ENCODE measurements at places on chromosomes 11 and 22.

GRCh38 chr11:36407356-36407755 lies 102.7 kb downstream of the TRAF6 start:
- H3K36me3 ChIP-seq: peaks cover 3% of the 10 kb centered on the region
- H3K4me3 ChIP-seq: no peak overlapping the region
- H3K27ac ChIP-seq: no peak overlapping the region

DNA sequence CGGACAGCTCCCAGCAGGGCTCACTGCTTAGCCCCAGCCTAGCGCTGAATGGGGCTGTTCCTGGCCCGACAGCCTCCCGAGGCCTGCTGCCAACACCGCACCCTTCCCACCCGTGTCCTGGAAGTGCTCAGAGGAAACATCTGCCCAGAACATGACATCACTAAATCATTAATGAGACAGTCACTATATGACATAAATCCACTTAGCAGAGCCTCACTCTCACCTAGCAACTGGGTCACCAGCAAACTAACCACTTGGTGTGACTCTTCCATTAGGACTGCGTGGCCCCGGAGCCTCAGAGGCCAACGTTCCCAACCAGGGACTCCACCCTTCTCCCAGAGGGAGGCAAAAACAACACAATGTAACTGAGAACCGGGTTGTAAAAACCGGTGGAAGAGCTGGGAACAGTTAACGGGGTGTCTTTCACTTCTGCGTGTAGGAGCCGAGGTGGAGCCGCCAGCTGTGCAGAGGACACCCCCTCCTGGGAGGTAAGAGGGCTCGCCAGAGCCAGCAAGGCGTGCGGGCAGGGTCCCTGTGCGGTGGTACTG lies 21.4 kb upstream of the PACSIN2 start:
- no peaks in the 10 kb centered on the region for H3K36me3 ChIP-seq
- no peak overlapping the region for H3K4me3 ChIP-seq

GRCh38 chr22:48226026-48227013 lies 1463.9 kb downstream of the TBC1D22A start:
- H3K27ac ChIP-seq: no peak overlapping the region
- no peak for DNase-seq
- no peaks in the 10 kb centered on the region for H3K36me3 ChIP-seq
- H3K4me3 ChIP-seq: no peak overlapping the region
- H3K27me3 ChIP-seq: no peaks in the 10 kb centered on the region

DNA sequence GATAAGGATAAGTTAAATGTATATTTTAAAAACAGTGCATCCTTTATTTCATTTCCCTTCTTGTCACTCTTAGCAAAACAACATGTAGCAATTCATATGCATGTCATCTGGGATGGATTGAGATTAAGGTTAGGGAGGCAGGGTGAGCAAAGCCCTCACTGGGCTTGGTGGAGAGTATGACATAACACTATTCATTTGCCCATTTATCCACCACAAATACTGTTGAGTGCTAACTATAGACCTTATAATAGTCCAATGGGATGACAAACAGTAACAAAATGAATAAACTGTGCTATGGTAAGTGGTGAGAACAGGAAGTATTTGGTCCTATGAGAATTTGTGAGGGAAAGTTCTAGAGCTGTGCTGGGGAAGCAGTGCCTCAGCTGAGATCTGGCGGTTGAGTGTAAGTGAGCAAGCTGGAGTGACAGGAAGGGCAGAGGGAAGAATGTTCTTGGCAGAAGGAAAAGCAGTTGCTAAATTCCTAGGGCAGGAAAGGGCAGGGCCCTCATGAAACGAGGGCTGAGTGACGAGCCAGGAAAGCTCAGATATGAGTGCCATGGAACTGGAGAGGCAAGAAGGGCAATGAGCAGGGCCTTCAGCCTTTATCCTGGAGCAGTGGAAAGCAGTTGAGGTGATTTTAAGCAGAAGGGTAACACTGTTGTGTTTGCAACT lies 6.7 kb downstream of the HSD17B12 start:
- no peak overlapping the region for H3K27ac ChIP-seq
- no peak for DNase-seq
- H3K4me3 ChIP-seq: no peak overlapping the region
- H3K4me1 ChIP-seq: no peaks in the 10 kb centered on the region
- no peaks in the 10 kb centered on the region for H3K27me3 ChIP-seq

- no peaks in the 10 kb centered on the region for H3K4me1 ChIP-seq
- no peak overlapping the region for H3K4me3 ChIP-seq
- no peak for DNase-seq
- H3K27me3 ChIP-seq: no peaks in the 10 kb centered on the region
These were observed 38.3 kb upstream of the CEP295 start for GRCh38 chr11:93623179-93623578.

DNA sequence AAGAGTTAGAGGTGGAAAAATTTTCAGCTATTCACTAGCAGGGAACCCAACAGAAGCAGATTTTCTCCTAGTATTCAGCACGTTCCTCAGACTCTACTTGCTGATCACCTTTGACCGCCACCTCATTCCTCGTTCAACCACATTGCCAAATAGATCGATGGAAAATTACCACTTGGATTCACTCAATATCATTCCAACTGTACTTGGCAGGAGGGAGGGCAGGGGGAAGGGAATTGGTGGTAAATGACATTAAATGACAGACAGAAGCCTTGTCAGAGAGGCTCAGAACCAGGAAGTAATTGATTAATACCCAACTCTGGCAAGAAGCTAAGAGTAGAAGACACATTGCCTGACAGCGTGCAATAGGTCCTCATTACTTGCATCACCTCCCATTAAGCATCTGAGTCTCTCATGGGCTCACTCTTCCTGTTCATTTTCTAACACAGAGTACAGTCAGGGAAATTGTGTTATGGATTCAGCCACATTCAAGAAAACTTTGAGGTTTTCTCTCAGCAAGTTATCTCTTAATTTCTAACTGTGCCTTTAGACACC lies 240.5 kb upstream of the FAT3 start:
- no peaks in the 10 kb centered on the region for H3K4me1 ChIP-seq
- no peaks in the 10 kb centered on the region for H3K27me3 ChIP-seq
- no peak for DNase-seq
- H3K27ac ChIP-seq: no peak overlapping the region

GRCh38 chr11:28539239-28540030 lies 431.2 kb downstream of the METTL15 start:
- no peak for DNase-seq
- H3K4me3 ChIP-seq: no peak overlapping the region
- no peaks in the 10 kb centered on the region for H3K27me3 ChIP-seq
- no peaks in the 10 kb centered on the region for H3K4me1 ChIP-seq

DNA sequence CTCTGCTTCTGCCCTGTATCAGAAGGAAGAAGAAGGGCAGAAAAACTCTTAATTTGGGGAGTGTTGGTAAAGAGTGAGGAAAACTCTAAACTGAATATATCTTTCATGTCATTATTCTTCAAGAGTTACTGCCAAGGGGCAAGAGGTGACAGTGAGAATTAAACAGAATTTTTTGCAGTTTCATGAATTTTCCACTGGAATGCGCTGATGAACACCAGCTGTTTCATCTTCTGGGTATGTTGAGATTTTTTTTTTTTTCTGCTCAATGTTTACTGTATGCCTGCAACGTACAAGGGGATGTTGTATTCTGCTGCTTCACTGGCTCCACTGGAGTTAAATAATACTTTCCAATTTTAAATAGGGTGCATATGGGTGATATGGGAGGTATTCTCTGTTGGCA lies 117.8 kb downstream of the FAM76B start:
- no peaks in the 10 kb centered on the region for H3K36me3 ChIP-seq
- no peak for DNase-seq
- H3K4me1 ChIP-seq: no peaks in the 10 kb centered on the region
- H3K27ac ChIP-seq: no peak overlapping the region
- H3K27me3 ChIP-seq: no peaks in the 10 kb centered on the region
- H3K4me3 ChIP-seq: no peak overlapping the region

GRCh38 chr22:48536541-48537342 lies 1290.9 kb downstream of the BRD1 start:
- H3K4me3 ChIP-seq: no peak overlapping the region
- no peak for DNase-seq
- H3K27me3 ChIP-seq: no peaks in the 10 kb centered on the region
- H3K27ac ChIP-seq: no peak overlapping the region
- no peaks in the 10 kb centered on the region for H3K36me3 ChIP-seq

- H3K4me1 ChIP-seq: no peaks in the 10 kb centered on the region
- H3K36me3 ChIP-seq: no peaks in the 10 kb centered on the region
- DNase-seq: no peak
- H3K27me3 ChIP-seq: no peaks in the 10 kb centered on the region
These were observed 300.5 kb downstream of the MIAT start for GRCh38 chr22:26957897-26958296.

- no peaks in the 10 kb centered on the region for H3K27me3 ChIP-seq
- no peak overlapping the region for H3K4me3 ChIP-seq
- H3K4me1 ChIP-seq: no peaks in the 10 kb centered on the region
- no peak overlapping the region for H3K27ac ChIP-seq
- no peak for DNase-seq
These were observed 8.1 kb downstream of the OR8A1 start for GRCh38 chr11:124577716-124578427.

DNA sequence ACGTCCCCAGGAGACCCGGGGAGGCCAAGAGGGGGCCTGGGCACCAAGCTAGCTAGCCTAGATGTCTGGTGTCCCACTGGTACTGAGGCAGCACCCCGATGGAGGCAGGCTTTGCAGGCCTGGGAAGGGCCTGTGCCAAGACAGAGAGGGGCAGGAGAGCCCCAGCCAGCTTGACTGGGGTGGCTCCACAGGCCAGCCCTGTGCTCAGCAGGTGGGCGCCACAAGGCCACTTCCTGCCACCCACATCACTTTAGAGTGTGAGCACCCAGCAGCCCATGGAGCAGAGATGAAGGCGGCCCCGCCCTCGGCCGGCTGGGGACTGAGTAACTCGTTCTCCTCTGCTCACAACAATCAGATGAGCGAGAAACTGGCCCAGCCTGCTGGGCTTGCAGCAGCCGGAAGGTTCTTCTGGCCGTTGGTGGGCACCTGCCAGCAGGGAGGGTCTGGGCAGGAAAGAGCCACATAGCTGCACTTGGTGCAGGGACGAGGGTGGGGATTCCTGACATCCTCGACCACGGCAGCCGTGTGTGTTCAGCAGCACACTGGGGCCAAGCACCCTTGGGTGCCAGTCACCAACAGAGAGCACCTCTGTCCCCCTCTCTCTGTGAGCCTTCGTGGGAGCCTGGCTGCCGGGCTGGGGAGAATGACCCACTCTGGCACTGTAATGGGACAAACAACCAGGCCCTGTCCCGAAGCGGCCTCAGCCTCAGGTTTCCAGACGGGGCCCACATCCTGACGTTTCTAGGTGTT lies 7.6 kb downstream of the OSBPL5 start:
- no peaks in the 10 kb centered on the region for H3K36me3 ChIP-seq
- no peak overlapping the region for H3K4me3 ChIP-seq
- no peak for DNase-seq

DNA sequence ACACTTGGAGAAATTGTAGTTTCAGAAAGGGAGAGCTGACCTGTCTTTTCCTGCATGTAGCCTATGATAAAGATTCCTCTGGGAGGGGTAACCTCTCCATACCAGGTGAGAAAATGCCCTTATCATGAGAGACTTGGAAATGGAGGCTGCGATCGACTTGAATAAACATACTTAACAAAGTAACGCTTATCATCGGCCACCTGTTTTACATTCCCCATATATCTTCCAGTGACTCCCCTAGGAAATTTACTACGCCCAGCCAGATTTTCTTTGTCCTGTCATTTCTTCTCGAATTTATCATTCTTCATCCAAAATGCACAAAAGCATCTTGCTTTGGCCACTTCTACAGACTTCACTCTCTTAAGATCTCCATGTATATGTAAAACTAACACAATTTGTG lies 143.5 kb downstream of the CCDC81 start:
- DNase-seq: no peak
- no peaks in the 10 kb centered on the region for H3K4me1 ChIP-seq
- no peaks in the 10 kb centered on the region for H3K36me3 ChIP-seq
- no peaks in the 10 kb centered on the region for H3K27me3 ChIP-seq

GRCh38 chr11:114282488-114282887 lies 13.7 kb upstream of the NNMT start:
- no peak overlapping the region for H3K4me3 ChIP-seq
- DNase-seq: no peak
- H3K27ac ChIP-seq: no peak overlapping the region
- H3K36me3 ChIP-seq: no peaks in the 10 kb centered on the region

DNA sequence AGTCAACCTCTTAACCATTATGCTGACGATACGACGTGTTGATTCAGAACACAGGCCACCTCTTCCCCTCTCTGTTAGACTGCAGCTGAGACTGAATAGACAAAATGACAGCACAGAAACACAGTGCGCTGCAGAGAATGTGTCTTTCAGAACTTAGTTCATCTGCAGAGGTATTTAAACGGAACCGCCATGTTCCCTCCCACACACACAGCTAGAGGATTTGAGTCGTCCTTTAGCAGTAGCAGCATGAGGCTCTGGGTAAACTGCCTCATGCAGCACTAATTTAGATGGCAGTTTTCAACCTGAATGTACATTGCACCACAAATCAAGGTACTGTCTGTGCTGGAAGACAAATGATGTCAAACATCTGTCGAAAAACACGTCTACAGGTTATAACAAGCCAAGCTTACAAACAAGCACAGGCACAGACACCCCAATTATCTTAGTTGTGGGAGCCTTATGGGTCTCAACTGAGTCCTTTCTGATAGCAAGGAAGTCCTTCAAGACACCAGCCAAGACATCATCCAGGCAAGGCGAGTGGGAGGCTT lies 76.6 kb upstream of the LRRC4C start:
- no peak overlapping the region for H3K27ac ChIP-seq
- H3K36me3 ChIP-seq: no peaks in the 10 kb centered on the region
- H3K27me3 ChIP-seq: no peaks in the 10 kb centered on the region
- no peak overlapping the region for H3K4me3 ChIP-seq
- DNase-seq: no peak

GRCh38 chr11:99311870-99312269 lies 291.1 kb downstream of the CNTN5 start:
- no peak overlapping the region for H3K4me3 ChIP-seq
- no peaks in the 10 kb centered on the region for H3K36me3 ChIP-seq
- no peak overlapping the region for H3K27ac ChIP-seq
- no peaks in the 10 kb centered on the region for H3K4me1 ChIP-seq

GRCh38 chr11:8566613-8567210 lies 27.3 kb downstream of the STK33 start:
- H3K27me3 ChIP-seq: peaks cover 5% of the 10 kb centered on the region
- H3K27ac ChIP-seq: no peak overlapping the region
- no peak overlapping the region for H3K4me3 ChIP-seq
- H3K36me3 ChIP-seq: no peaks in the 10 kb centered on the region
- no peaks in the 10 kb centered on the region for H3K4me1 ChIP-seq
